ENCODE measurements at places on chromosomes 4 and X.

DNA sequence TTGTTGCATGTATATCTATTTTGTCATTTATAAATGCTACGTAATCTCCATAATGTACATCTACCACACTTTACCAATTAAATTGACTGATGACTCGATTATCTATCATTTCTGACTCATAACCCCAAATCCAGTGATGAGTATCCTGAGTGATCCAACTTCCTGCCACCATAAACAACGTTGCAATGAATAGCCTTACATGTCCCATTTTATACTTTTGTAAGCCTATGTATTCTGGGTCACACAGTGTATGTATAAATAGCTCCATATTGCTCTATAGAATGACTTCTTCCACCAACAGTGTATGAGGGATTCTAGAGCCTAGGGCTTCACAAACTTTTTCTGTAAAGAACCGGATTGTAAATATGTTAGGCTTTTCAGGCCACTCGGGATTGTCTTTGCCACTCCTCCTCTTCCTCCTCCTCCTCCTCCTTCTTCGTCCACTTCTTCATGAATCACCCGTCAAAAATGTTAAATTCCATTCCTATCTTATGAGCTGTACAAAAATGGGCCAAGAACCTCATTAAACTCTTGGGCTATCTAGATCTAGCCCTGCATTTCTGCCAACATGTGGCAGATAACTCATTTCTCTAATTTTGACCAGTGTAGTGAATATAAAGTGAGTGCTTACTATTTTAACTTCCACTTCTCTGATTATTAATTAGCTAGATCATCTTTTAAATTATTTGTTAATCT lies 672.2 kb upstream of the AMOT start:
- DNase-seq: no peak

GRCh38 chr4:157713342-157713741 lies 459.5 kb downstream of the GASK1B start:
- no peak for DNase-seq

DNA sequence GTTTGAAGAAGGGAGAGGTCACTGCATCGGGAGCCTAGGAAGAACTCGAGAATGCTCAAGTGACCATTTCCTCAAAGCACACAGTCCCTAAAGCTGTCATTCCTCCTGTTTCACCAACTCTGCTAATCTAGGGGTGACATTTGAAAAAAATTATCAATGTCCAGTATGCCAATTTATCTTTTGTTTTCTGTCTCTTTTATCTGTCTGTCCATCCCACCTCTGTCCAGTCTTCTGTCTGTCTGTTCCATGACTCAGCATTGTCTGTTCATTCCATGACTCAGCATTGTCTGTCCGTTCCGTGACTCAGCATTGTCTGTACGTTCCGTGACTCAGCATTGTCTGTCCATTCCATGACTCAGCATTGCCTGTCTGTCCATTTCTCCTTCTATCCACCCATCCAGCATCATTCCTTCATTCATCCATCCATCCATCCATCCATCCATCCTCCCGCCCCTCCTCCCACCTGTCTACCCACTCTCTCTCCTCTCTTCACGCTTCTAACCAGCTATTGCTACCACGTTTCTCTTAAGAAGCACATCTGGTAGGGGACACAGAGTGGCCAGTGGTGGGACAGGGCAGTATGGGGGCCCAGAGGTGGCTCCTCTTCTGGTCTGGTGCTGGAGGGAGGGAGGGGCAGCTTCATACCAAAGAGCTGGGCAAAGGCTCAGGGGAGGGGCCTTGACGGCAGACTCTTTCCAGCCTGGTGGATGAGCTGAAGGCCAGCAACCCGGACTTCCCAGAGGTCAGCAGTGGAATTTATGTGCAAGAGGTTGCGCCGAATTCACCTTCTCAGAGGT lies 34.1 kb downstream of the HTRA3 start:
- peak; percentile 93 for DNase-seq

GRCh38 chr4:168101026-168101425 lies 8.7 kb downstream of the ANXA10 start:
- peak; percentile 52 for DNase-seq

DNA sequence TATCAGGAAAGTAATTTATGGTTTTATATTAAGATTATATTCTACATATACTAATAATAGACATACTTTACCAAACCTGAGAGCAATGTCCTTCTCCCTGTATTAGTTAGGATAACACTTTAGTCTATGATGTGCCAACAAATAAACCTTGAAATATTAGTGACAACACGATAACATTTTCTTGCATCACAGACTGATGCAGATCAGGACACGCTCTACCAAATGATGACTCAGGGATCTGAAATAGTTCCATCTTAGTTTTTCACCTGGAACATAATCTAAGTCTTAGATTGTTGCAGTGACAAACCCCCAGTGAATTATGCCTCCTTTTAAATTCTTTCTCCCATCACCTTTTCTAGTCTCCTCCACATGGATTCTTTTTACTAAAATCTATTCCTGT lies 214.2 kb downstream of the CLCN4 start:
- DNase-seq: no peak

DNA sequence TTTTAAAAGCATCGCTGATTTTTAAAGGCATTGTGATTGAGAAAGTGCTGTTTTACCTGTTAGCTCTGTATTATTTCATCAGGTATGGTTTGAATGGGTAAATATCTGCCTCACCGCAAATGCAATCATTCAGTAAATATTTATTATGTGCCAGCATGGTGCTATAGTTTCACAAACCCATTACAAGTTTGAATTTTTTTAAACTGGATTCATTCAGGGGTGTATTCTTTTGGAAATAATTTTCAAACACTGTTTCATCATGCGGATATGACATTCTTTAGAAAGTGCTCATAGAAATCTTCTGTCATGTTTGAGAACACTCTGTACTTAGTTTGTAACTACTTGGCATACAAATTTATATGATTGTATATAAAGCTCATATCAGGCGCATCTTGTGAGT lies 37.2 kb downstream of the LIMCH1 start:
- peak; percentile 3 for DNase-seq
